ENCODE measurements at places on chromosomes 3 and 15. TPM values are rescaled to one million over a fixed set of nuclear protein-coding genes. Genes with fewer than 3 reads are reported as not detected.

RGMA gene
- 5.7 TPM for total RNA-seq

MAGI1 gene
- 6.4 TPM for total RNA-seq

VEPH1 gene
- 25.9 TPM for total RNA-seq

MESP1 gene
- total RNA-seq = 0.45 TPM

RASA2 gene
- total RNA-seq = 3.4 TPM

SUCLG2 gene
- total RNA-seq = 62.9 TPM

CYP8B1 gene
- not detected for total RNA-seq

CLDN1 gene
- total RNA-seq = 0.59 TPM

MUSTN1 gene
- not detected for total RNA-seq

CHST2 gene
- total RNA-seq = 23.2 TPM

RHOV gene
- not detected for total RNA-seq

TJP1 gene
- 58.0 TPM for total RNA-seq

TM4SF1 gene
- 155 TPM for total RNA-seq

RCCD1 gene
- total RNA-seq = 25.2 TPM

ZNF619 gene
- total RNA-seq = 2.9 TPM

KCNMB3 gene
- 0.34 TPM for total RNA-seq

NTRK3 gene
- total RNA-seq = not detected

CD200 gene
- 5.0 TPM for total RNA-seq

PLS1 gene
- total RNA-seq = 2.2 TPM

KLHL6 gene
- total RNA-seq = not detected

ROPN1 gene
- not detected for total RNA-seq

SPINK8 gene
- total RNA-seq = not detected

IMPG2 gene
- total RNA-seq = under 0.01 TPM

SAMMSON gene
- total RNA-seq = not detected

SLC12A8 gene
- total RNA-seq = 6.2 TPM

THUMPD3 gene
- 27.9 TPM for total RNA-seq

MYO1E gene
- 36.6 TPM for total RNA-seq

MUC20 gene
- total RNA-seq = 0.15 TPM
